Stimulated activated CD4-positive, alpha-beta T cell treated with anti-CD3 and anti-CD28 coated beads, Interleukin-1b, Interleukin-23, amount 100 ng/mL, for 1 hour (primary cell): ENCODE measurements at places on chromosomes 11 and 22.

DNA sequence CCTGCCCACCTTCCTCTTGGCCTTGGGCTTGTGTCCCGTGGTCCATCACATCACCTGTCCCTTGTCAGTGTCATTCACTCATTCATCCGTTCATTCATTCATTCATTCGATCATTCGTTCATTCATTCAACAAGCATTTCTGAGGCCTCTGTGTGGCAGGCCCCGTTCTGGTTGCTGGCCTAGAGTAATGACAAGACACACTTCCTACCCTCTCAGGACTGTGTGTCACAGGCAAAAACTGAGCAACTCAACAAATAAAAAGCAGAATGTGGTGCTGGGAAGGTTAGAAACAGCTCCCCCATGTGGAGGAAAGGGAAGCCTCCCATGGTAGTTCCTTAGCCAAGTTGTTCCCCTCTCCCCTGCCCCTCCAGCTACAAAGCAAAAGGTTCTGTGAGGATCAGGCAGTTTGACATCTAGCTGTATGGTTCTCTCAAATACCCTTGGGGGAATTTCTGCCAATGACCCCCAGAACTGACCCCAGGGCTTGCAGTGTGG is 1.6 kb upstream of the OMP start:
- DNase-seq, result no peak

DNA sequence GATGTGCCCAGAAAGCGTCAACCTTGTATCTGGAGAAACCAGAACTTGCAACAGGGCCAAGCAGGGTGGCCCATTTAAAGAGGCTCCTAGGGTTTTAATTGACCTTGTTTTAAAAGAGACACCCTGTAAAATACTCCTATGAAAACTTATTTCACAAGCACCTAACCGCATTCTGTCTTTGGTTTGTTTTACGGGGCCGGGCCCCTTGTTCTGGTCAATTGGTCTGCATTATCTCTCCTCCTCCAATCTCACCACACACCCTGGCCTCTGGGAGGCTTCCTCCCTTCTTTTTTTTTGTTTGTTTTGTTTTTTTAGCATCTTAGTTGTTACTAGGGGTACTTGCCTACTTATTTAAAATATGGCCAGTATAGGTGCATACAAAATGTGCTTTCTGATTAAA is 4.7 kb downstream of the EHF start:
- no peak for DNase-seq

DNA sequence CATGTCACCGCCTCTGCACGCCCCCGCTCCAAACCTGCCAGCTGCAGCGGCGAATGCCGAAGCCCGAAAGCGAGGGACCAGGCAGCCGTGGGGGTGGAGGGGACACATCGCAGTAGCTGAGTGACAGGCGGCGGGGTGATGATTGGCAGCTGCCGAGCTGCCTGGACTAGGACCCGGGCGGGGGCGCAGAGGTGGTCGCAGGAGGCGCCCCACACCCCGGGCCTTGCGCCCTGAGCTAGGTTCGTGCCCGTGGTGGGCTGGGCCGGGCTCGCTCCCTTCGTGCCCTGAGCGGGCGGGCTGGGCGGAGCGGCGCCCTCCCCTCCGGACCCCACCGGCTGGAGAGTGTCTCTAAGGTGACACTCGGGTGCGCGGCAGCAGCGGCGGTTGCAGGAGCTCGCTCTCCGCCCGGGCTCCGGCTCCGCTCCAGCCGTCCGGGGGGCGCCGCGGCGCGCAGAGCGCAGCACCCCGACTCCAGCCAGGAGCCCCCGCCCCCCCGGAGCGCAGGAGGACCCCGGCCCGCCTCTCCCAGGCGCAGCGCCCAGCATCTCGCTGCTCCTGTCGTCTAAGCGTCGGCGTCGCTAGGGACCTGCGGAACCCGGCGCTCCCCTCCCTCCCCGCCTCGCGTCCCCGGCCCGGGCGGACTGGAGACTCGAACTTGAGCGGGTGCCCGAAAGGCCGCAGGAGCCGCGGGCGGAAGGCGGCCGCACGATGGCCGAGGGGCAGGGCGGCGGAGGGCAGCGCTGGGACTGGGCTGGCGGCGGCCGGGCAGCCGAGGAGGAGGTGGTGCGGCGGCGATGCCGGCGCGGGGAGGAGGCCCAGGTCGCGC is 14.5 kb upstream of the DGKZ start:
- DNase-seq, result no peak

DNA sequence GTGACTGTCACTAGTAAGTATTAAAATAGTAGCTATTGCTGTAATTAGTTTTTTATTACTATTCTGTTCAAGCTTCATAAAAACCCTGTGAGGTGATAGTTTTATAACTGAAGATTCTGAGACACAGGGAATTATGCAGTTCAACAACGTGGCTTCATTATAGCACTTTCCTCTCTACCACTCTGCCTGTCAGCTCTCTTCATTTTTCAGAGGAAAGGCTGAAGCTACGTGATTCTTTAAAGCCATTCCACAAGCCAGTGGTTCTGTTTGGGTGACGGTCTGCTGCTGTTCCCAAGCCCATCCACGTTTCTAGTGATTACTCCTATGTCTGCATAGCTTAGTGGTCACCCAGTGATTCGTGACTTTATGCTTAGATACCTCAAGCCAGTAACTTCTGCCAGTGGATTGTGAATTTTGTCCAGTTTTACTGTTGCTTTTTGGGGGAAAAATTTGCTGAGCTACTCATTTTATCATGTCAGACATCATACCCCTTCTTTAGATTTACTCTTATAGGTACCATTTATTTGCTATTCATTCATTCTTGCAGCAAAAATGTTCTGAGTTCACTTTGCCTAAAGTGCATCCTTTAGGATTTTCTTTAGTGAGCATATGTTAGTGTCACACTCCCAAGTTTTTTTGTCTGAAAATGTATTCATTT is 59.8 kb downstream of the UVRAG start:
- no peak for DNase-seq

GRCh38 chr22:42317008-42317407 is 46.6 kb upstream of the TCF20 start:
- DNase-seq, result no peak

DNA sequence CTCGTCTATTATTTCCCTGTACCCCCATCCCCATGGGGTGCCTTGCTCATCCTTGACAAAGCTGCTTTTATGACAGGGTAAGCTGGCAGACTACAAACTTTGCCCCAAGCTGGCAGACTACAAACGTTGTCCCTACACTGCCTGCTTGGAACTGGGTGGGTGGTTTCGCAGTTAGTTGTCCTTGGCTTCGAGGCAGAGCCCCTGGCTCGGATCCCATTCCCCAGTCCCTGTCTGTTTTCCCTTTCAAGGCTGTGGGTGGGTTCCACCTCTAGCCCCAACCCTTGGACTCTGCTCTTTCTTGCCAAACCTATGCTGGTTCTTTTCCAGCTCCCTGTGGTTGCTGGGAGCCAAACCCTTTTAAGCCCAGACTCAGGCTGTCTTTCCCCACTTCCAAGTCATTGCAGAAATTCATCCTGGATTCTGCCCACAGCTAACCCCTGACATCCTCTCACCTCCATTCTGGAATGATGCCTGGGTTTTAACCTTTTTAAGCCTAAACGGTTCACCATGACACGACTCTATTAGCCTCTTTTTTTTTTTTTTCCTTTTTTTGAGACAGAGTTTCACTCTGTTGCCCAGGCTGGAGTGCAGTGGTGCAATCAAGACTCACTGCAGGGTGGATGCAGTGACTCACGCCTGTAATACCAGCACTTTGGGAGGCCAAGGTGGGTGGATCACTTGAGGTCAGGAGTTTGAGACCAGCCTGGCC is 9.2 kb upstream of the RBM14 start:
- DNase-seq, result no peak

GRCh38 chr11:86636275-86636674 is 36.1 kb downstream of the ME3 start:
- no peak for DNase-seq

DNA sequence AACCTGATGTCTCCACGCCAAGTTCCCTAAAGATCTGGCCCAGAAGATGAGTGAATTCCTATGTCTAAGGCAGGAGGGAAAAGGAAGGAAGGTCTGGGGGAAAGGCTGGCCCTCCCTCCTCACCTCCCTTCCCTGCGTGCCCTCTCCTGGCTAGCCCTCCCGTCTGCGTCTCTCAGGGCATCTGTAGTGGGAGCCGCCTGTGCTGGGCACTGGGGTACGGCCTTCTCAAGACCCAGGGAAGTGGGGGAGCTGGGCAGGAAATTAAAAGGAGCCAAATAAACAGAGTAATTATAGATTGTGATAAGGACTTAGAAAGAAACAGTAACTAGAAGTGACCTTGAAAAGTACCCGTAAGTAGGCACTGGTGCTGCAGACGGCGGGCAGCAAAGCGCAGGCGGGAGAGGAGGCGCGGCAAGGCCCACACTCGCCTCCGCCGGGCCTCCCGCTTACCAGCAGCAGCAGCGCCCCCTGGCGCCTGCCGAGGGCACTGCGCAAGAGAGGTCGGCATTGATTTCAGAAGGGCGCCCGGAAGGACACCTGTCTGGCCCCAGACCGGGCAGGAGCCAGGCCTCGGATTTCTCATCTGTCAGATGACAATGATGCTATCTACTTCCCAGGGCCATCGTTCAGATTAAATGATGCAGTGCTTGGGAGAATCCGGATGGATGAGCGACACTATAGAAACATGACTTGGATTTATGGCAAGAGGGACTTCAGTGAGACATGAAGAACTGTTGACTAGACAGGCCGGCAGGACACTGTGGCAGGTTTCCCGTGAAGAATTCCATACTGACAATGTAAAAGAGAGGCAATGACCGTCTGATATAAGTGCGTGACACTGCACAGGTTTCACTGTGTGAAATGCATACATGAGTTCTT is 7.3 kb downstream of the KCNJ1 start:
- DNase-seq, result peak; percentile 62

GRCh38 chr11:72637198-72637597 is 37.0 kb downstream of the PDE2A start:
- no peak for DNase-seq

DNA sequence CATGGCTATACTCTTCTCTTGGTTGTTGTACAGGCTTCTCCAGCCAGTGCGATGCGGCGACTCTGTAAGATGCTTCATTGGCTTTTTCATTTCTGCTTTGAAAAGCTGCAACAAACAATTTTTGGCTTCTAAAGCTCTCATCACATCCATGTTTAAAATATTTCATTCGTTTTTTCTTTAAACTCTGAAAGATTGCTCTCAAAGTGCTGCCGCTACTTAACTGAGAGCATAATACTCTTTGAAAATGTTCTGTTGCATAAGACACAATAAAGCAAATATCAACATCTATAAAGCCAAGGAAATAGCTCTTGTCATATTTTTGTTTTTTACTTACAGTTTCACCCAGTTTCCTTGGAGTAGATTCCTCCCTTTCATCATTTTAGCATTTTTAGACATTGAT is 468.3 kb downstream of the TBC1D22A start:
- no peak for DNase-seq

DNA sequence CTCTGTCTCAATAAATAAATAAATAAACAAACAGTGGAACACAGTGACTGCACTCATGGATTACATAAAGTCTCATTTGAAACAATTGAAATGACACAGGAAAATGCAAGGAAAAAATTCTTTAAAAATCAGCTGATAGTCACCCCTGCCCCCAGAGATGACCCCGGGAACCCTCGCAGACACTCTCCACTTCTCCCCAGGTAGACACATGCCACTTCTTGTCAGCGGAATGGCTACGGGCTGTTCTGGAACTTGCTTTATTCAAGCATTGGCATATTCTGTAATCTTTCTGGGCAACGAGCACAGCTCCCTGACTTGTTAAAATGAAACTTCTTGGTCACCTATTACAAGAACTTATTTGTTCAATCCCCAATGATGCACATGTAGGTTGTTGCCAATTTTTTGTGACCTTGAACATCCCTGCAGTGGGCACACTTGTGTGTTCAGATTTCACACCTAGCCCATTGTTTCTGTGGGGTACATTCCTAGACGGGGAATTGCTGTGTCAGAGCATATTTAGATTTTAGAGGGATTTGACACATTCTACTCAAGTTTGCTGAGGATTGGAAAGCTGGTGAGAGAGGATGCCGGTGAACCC is 32.8 kb downstream of the MYEOV start:
- DNase-seq, result no peak

- no peak for DNase-seq
Observed at GRCh38 chr22:46192210-46192993, 42.1 kb downstream of the PPARA start.

- DNase-seq, result no peak
Observed at GRCh38 chr22:27518531-27519340, 282.8 kb downstream of the MN1 start.

DNA sequence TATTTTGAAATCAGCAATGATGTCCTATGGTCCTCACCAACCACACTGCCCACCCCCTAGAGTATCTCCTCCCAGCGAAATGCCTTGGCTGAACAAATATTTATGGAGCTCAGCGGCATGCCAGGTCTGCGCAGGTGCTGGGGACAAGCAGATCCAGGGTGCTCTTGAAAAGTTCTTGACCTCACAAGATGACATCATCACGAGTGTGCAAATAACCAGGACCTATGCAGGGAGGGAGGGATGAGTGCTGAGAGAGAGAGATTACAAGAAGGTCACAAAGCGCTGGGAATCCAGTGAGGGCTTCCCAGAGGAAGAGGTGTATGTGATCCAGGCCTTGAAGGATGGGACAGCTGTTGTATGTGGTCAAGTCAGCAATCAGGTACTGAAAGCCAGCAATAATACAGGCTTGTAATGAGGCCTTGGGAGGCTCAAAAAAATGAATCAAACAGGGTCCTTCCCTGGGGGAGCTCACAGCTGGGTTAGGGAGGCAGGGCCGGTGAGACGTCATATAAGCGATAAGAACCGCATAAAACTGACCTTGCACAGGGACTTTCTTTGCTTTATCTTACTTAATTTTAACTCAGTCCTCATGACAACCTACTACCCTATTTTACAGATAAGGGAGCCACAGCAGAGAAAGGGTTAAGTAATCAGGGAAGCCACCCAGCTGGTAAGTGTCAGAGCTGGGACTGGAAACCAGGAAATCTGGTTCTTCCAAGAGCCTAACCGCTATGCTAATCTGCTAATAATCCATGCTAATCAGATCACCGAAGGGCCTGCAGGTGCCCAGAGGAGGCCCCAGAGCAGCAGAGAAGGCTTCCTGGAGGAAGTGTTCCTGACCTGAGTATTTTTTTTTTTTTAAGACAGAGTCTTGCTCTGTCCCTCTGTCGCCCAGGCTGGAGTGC is 8.2 kb downstream of the ARRB1 start:
- DNase-seq, result no peak

DNA sequence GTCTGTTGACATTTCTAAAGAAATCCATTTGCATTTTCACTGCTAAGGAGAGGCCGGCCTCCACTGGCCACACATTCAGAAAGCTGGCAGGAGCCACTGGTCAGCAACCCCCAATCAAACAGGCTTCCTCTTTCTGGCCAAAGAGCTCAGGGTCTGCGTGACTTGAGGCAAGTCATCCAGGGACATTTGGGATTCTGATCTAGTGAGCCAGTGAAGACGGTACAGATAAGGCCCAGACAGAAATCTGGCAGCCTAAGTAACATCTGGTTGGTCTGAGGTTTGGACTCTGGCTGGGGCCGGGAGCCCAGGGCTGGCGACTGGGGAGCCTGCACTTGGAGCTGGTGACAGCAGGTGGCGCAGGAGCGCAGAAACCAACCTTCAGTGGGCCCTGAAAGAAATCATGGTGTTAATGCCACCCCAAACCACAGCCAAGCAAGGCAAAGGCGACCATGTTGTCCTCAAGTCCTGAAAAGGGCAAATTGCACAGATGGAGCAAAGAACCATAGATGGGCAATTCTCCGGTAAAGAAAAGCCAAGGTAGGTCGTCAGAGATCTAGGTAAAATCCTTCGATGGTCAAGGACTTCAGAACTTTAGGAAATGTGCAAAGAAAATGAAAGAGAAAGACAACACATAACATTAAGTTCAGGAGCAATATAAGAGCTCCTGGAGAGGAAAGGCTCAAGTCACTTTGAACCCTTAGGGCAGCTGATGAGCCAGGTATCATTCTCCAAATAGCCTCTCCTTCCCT is 99.4 kb upstream of the BLID start:
- no peak for DNase-seq
